ENCODE measurements at places on chromosomes 3 and 15.

DNA sequence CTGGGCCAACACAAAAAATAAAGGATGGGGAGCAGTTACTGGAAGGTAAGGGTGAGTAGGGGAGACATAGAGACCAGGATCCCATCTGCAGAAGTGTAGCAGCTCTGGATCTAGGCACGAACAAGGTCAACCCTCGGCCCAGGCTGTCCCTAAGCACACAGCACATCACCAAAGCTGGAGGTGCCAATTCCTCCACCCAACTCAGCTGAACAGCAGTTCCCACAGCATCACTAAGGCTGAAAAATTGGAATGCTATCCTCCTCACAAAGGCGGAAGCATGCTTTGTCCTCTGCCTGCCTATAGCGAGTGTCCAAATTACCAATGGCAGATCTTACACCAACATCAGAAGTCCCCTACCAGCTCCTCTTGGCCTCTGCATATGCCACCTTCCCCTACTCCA lies 33.9 kb downstream of the OSBPL10 start:
- no peak for DNase-seq

DNA sequence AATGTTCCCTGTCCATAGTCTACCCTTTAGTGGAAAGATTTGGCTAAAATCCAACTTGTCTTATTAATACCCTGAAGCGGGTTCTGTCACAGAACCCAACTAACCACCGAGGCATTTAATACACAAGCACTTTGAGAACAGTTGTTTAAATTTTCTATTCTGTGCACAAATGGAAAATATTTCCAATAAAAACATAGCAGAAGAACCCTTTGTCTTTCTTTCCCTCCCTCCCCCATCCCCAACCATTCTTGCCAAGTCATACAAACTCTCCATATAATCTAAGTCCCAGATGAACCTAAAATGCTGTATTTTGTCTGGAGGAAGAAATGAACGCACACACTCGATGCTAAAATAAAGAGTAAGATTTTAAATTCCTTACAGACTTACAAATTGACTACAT lies 126.9 kb upstream of the STRIT1 start:
- no peak for DNase-seq

- DNase-seq, result no peak
These were observed 176.1 kb downstream of the MINAR1 start for GRCh38 chr15:79608066-79608864.

DNA sequence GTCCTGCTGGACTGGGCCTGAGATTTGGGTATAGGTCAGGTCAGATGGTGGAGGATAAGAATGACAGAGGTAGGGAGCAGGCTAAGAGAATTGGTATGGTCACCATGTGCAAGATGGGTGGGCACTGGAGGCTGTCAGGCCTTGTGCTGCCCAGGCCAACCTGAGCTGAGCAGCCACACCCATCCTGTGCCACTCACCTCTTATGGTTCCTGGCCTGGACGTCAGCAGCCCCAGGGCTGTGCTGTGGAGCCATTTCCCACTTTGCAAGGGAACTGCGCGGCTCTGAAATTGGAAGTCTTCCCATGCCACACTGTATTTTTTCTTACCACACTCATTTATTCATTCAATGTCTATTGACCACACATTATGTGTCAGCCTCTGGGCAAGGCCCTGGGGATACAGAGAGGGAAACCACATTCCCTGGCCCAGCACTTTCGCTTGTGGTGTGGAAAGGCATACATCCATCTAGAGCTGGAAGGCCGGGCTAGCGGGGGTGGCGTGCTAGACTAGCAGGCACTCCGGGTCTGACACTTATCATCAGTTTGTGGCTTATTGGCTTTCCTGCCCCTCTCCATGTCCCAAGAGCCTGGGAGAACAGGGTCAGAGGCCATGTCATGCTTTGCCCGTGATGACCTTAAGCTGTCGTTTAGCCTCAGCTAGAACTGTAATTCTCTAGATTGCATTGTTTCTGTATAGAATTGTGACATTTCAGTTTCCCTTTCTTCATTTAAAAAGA lies 51.1 kb upstream of the POLG start:
- DNase-seq, result no peak

GRCh38 chr3:71360764-71361163 lies 222.8 kb downstream of the FOXP1 start:
- DNase-seq, result no peak

GRCh38 chr3:113110267-113110666 lies 101.1 kb upstream of the BOC start:
- DNase-seq, result no peak

- no peak for DNase-seq
These were observed 250.3 kb downstream of the SLC9A9 start for GRCh38 chr3:143597774-143598652.

DNA sequence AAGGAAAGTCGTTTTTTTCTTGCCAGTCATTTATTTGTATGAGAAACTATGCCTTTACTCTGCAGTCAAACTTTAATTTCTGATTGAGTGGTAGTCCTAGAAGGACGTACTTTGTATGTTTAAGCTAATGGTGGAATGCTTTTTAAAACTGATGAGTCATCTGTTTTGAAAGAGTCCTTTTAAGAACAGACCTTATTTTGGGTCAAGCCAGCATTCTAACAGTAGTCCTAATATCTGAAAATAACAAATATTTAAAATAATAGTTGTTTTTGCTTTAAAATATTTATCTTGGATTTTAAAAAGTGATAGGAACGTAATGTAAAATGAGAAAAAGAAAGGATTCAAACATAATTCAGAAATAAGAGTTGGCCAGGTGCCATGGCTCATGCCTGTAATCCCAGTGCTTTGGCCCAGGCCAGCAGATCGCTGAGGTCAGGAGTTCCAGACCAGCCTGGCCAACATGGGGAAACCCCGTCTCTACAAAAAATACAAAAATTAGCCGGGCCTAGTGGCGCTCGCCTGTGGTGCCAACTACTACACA lies 1.3 kb upstream of the LRRC58 start:
- no peak for DNase-seq

- DNase-seq, result no peak
These were observed 27.1 kb upstream of the GALNT15 start for GRCh38 chr3:16147220-16147994.

Data from activated T-helper 1 cell treated with anti-CD3 and anti-CD28 coated beads, Interleukin-2, amount 50 U/mL, for 16 hours (primary cell).